ENCODE measurements at places on chromosomes 7 and 10.

- DNase-seq: no peak
Measured at GRCh38 chr7:142796501-142797390, 26.0 kb downstream of the PRSS2 start.

GRCh38 chr7:137626469-137627067 is 220.2 kb downstream of the DGKI start:
- no peak for DNase-seq

- no peak for DNase-seq
Measured at GRCh38 chr7:17989546-17989945, 38.1 kb downstream of the PRPS1L1 start.

DNA sequence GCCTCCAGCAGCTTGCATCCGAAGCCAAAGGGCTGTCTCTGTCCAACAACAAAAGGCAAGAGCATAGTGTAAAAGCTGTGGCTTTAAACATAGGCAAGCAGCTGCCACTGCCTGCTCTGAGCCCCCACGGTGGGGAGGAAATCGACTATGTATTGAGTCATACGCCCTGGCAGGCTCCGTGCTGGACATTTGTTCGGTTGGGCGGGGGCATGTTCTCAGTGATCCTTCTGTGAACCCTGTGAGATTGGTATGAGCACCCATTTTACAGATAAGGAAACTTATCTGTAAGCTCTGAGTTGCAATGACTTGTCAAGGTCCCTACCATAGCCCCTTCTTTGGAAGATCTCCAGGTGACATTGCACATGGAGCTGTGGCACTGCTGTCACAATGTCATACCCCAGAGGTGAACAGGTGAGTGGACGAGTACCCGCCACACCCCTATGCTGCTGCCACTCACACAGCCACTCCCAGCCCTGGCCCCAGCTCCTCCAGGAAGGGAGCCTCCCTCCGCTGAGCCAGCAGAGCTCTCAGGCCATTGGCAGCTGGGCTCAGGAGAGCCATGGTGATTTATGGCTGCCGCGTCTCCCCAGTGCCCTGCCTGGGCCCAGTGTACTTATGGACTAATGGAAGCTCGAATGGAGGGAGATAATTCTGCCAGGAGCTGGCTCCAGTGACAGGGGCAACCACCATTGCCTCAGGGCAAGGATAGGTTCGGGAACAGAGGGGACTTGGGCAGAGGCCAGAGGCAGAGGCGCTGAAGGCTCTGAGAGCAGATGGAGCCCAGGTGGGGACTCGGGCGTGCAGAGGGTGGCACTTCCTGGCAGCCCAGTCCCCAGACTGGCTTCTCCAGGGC is 43.7 kb downstream of the UNC5B start:
- DNase-seq: no peak

- DNase-seq: no peak
Measured at GRCh38 chr7:157158400-157158799, 19.7 kb downstream of the UBE3C start.

DNA sequence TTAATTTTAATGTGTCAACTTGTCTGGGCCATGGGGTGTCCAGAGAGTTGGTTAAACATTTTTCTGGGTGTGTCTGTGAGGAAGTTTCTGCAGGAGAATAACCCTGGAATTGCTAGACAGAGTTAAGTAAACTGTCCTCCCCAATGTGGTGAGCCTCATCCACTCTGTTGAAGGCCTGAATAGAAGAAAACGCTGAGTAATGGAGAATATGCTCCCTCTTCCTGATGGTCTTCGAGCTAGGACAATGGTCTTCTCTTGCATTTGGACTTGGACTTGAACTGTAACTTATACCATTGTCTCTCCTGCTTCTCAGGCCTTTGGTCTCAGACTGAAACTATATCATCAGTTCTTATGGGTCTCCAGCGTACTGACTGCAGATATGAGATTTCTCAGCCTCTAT is 296.0 kb upstream of the IMMP2L start:
- no peak for DNase-seq

- no peak for DNase-seq
Measured at GRCh38 chr7:74256491-74257408, 2.6 kb upstream of the RFC2 start.

- no peak for DNase-seq
Measured at GRCh38 chr7:45688382-45688781, 114.2 kb downstream of the ADCY1 start.

- DNase-seq: no peak
Measured at GRCh38 chr10:3631291-3631690, 153.7 kb downstream of the KLF6 start.

DNA sequence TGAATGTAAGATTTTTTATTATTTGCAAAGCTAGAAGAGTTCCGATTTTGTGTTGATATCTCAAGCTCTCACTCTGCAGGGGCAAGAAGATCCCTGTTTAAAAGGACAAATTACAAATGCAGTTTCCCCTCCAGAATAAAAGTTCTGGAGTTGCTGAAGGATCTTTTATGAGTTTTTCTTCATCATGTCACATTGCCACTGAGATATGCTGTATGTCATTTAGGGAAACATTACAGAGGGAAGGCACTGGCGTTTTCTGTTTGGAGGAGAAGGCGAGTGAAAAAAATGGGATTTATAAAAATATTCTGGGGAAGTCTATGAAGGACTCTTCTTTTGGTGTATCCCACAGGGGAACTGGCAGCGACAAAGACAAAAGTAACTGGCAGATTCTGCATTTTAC is 57.4 kb downstream of the POU6F2 start:
- no peak for DNase-seq

DNA sequence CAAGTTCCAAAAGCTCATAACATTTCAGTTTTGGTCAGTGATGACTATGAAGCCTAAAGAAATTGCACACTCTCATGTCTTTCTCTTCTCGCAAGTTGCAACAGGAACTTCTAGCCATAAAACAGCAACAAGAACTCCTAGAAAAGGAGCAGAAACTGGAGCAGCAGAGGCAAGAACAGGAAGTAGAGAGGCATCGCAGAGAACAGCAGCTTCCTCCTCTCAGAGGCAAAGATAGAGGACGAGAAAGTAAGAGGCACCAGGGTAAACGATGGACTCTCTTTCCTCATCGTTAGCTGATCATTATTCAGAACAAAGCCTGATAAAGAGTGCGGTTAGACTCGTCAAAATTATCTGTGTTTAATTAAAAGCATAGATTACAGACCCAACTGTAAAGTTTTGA is 94.7 kb downstream of the HDAC9 start:
- DNase-seq: no peak

DNA sequence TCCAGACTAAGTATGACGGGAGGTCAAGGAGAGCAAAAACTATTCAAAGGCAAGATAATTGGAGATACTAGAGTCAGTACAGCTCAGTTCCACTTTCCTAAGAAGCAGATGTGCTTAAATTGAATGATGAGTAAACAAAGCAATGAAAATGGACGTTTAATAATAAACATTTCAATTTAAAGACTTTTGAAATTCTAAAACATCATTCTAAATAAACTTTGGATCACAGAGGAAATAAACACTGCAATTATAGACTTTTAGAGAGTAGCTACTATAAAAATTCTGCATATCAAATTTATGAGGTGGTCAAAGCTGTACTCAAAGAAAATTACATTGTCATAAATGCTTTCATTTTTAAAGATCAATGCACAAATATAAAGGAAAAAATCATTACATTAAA is 418.3 kb downstream of the GPAM start:
- no peak for DNase-seq

DNA sequence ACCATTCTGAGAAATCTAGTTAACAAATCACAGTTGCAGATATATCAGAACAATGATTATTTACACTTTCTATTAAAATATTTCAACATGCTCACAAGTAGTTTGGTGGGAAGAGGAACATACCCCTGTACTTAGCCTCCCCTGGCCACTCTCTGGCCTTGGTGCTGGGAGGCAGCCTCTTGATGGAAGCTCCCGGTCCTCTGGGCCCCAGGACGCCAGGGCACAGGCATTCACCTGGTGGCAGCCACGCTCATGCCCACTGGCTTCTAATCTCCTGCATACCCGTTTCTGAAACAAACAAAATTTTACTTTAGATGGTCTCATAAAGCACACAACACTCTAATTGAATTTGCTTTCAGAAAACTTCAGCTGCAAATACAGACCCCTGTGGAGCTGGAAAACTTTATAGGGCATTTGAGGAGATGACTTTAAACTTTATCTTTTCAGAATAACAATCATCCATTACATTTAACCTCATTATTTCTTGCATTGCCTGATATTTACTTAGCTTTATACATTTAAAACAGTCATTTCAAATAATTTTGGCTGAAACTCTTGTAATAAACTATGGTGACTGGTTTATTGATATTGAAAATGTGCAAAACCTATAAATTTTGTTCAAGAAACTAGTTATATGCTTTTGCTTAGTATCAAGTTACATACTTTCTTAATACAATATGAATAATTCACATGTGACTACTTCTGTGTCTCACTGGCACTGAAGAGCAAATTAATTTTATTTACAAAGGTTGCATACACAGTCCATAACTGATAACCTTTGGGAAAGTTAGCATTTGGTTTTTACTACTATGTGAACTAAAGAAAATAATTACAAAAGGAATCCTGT is 30.8 kb downstream of the C10orf143 start:
- DNase-seq: no peak

- no peak for DNase-seq
Measured at GRCh38 chr10:113517901-113518260, 35.0 kb upstream of the HABP2 start.

GRCh38 chr7:40200791-40201190 is 66.0 kb downstream of the SUGCT start:
- DNase-seq: no peak

- DNase-seq: no peak
Measured at GRCh38 chr7:82562716-82563404, 119.3 kb upstream of the CACNA2D1 start.

DNA sequence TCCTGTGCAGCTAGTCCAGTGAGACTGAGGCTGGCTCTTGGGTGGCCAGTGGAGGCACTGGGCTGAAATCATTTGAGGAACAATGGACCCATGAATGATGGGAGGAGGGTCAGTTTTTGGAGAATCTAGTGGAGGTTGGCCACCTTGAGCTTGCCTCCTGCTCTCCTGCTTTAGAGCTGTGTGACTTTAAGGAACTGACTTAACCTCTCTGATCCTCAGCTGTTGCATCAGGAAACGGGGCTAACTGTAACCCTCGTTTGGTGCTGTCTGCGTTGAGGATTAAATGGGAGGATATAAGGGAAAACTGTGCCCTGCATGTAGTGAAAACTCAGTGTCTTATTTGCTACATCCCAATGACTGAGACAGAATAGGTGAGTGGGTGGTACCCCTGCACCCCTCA is 115.4 kb upstream of the PPIF start:
- no peak for DNase-seq

DNA sequence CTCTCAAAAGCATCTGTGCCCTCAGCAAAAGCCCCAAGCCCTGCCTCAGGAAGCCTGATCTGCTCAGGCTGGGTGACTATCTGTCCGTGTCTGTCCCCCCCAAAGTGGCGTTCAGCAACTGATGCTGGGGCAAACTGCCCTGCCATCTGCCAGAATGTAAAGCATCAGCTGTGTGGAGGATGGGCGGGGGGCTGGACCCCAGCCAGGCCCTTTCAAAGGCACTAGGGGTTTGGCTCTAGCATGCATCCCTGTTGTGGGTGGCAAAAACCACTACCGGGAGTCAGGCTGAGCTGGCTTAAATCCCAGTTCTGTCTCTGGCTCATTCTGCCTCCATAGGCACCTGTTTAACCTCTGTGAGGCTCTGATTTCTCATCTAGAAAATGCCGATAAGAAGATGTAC is 35.5 kb downstream of the GPRIN2 start:
- no peak for DNase-seq

DNA sequence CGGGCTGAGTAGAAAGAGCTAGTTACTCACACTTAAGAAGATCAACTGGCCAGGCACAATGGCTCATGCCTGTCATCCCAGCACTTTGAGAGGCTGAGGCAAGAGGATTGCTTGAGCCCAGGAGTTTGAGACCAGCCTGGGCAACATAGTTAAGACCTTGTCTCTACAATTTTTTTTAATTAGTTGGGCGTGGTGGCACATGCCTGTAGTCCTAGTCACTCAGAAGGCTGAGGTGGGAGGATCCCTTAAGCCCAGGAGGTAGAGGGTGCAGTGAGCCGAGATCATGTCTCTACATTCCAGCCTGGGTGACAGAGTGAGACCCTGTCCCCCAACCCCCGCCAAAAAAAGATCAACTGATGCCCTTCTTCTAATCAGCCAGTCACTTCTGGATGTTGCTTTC is 74.6 kb upstream of the ATP6V0A4 start:
- DNase-seq: no peak

GRCh38 chr10:10630281-10630680 is 387.4 kb upstream of the CELF2 start:
- DNase-seq: no peak

DNA sequence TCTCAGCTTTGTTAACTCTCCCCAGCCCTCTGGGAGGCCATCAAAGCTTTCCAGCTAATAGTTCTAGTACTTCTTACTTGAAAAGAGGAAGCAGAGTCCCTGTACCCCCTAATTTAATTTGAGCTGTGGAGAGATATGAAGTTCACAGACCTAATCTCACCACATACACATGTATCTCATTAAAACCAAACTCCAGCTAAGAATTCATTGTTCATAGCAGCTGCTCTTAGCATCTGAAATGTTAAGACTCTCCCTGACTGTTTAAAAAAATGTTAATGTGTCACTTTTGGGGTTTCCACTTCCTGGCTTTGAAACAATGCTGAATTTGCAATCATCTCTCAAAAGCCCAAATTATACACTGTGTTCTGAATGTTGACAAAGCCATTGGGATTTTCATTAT is 16.2 kb upstream of the MRC1 start:
- no peak for DNase-seq

GRCh38 chr7:75650681-75651080 is 88.1 kb downstream of the HIP1 start:
- DNase-seq: no peak

DNA sequence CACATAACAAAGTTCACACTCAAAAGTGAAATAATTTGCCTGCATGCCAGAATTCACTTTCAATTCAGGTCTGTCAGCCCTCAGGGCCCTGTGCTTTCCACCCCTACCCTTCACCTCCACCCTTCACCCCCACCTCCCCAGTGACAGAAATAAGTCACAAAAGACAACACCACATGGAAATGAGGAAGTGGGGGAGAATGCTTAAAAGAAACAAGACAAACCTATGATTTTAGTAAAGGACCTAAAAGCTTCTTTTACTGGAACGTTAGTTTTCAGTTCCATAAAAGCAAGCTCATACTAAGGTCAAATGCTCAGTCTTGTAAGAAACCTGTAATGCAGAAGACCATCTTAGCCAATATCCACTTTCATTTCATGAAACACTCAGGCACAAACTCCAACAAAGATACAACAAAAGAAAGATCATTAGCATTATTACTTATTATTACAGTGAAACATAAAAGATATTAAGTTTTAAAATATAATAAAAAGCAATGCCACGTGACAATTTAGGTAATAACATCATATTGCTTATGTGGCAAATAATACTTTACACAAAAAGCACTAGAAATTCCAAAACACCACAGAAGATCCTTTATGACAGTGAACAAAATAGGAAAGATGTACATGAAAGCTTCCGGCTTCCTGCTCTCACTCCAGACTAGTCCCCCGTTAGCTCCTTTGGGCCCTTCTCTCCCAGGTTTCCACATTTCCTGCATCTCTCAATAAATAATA is 112.1 kb downstream of the LMBR1 start:
- DNase-seq: no peak

GRCh38 chr10:101762736-101763135 is 13.2 kb downstream of the FGF8 start:
- no peak for DNase-seq

Data from activated naive CD4-positive, alpha-beta T cell (primary cell).